Stimulated activated CD8-positive, alpha-beta memory T cell treated with anti-CD3 and anti-CD28 coated beads, Interleukin-15, amount 100 ng/mL, for 1 hour (primary cell): ENCODE measurements at places on chromosomes 7 and 10.

- no peak for DNase-seq
These were observed 96.9 kb upstream of the SH2B2 start for GRCh38 chr7:102189756-102190155.

DNA sequence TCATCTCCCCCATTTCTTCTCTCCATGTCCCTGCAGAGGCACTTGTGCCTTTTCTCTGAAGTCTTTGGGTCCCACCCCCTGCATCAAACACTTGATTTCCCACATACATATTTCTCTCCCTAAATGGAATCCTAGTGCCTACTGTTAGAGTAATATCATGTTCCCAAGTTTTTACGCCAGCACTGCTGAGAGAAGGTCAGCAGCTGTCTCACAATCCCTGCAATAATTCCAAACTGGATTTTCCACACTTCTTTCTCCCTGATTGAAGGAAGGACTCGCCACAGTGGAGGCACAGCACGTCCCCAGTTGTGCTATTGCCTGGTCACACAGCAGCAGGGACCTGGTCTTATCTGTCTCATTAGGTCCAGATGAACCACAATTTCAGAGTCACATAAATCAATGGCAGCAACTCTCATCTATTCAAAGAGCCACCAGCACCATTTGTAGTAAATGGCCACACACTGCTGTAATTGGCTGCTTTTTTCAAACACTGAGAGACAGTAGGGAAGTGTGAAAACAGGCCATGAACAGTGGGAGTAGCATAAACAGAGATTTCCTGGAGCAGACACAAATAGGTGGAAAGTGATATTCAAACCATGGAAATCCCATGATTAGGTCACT, 605.5 kb downstream of the XPNPEP1 start:
- no peak for DNase-seq

GRCh38 chr10:126468467-126468866, 80.2 kb upstream of the ADAM12 start:
- no peak for DNase-seq

- DNase-seq, result no peak
These were observed 157.1 kb upstream of the RHEB start for GRCh38 chr7:151676759-151677158.

GRCh38 chr10:43605850-43606322, 352 bp upstream of the ZNF485 start:
- no peak for DNase-seq

DNA sequence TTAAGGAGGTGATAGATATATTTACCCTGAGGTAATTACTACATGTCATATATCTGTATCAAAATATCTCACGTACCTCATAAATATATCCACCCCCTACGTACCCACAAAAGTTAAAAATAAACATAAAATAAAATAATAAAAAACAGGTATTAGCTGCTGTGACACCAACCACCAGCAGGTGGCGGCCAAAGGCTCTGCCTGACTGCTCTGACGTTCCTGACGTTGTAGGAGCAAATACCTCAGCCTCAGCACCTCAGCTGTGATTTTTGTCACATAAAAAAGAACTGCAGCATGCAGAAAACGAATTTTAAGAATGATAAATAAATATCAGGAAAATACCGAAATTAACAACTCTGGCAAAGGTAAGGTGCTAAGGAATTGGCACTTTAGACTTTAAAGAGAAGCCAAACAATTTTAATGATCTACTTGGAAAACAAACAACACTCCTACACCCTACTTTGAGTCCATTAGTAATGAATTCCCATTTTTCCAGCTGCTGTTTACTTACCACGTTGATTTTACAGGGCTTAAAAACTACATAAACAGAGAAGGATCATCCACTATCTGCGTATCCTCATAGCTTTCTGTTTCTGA, 125.4 kb upstream of the TARP start:
- peak; percentile 27 for DNase-seq

DNA sequence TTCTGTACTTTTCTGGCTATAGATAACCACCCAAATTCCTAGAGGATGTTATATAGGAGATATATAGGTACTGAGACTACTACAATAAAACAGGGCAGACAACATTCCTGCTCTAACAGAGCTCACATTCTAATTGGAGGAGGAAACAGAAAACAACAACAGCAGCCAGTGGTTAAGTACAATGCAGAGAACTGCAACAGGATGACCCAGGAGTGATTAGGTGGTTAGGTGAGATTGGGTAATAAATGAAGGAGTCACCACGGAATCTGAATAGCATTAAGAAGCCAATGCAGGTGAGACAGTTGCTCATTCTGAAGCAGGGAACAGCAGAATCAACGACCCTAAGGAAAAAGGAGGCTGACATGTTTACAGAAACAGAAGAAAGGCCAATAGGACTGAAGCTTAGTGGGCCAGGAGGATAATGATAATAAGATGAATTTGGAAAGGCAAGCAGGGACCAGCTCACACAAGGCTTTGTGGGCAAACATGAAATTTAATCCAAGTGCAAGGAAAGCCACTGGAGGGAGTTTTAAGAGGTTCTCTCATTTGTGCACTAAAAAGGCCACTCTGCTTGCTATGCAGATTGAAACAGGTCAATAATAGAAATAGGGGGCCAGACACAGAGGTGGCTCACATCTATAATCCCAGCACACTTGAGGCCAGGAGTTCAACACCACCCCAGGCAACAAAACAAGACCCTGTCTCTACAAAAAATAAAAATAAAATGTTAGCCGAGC, 16.9 kb upstream of the REEP3 start:
- DNase-seq, result no peak

DNA sequence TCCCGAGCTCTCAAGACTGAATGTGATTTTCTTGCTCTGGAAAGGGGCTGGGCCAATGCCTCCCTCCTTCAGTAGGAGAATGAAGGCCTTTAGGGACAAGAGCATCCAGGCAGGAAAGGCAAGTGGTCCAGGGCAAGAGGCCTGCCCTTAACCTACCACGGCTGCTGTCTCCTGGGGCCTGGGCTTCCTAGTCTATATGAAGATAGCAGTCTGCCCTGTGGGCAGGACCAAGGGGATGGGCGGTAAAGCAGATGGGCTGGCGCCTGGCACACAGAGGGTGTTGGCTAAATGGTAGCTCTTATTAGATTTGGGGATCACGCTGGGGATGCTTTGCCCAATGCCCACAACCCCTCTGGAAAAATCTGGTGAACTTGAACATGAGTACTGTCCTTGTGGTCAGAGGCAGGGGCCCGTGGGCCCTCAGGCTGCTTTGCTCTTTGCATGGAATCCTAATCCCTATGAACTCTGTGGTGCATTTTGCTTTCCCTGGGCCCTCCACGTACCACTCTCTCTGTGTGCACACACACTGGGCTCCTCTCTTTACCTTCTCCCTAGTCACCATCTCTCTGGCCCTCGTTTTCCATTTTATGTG, 20.3 kb downstream of the CHAT start:
- DNase-seq, result no peak

- no peak for DNase-seq
These were observed 5.4 kb downstream of the VGF start for GRCh38 chr7:101159696-101160674.

- no peak for DNase-seq
These were observed 10.3 kb upstream of the CALML5 start for GRCh38 chr10:5509691-5510090.

GRCh38 chr10:1375346-1376170, 319.4 kb downstream of the WDR37 start:
- no peak for DNase-seq

GRCh38 chr7:5602734-5603133, 178.7 kb downstream of the RNF216 start:
- DNase-seq, result no peak

GRCh38 chr7:46139079-46139478, 218.0 kb upstream of the IGFBP3 start:
- DNase-seq, result no peak

GRCh38 chr7:80027611-80028173, 106.9 kb upstream of the GNAI1 start:
- DNase-seq, result no peak

DNA sequence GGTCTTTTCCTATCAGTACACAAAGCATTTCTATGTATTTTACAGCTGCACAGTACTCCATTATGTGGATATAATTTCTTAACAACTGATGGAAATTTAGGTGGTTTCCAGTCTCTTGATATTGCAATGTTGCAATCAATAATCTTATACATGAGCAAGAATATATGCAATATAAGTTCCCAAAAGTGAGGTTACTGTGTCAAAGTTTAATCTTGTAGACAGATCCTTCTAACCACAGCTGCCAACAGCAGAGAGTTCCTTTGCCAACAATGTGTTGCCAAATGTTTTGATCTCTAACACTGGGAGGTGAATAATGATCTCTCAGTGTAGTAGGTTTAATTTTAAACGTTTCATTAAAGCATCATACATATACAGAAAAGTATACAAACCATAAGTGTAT, 54.5 kb downstream of the CUL2 start:
- no peak for DNase-seq

GRCh38 chr7:3641582-3641981, 340.5 kb downstream of the SDK1 start:
- DNase-seq, result no peak

DNA sequence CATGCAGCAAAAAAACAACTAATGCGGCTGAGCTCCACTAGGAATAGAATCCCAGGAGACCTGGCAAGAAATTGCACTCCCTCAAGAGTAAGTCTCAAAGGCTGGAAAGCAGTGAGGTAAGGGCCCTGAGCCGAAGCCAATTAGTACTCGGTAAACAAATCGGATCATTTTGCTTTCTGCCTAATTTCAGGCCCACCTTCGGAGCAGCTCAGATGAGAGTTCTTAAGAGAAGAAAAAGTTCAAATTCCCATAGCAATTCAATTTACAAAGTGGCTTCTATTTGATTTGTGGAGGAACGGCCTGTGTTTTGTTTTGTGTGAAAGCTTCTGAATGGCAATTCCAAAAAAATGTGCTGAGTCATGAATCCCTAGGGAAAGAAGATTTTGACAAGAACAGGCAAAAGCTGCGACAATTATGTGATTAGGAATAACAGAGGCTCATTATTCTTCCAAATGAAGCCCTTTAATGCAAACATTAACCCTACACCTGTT, 60.9 kb downstream of the SLC16A9 start:
- no peak for DNase-seq

DNA sequence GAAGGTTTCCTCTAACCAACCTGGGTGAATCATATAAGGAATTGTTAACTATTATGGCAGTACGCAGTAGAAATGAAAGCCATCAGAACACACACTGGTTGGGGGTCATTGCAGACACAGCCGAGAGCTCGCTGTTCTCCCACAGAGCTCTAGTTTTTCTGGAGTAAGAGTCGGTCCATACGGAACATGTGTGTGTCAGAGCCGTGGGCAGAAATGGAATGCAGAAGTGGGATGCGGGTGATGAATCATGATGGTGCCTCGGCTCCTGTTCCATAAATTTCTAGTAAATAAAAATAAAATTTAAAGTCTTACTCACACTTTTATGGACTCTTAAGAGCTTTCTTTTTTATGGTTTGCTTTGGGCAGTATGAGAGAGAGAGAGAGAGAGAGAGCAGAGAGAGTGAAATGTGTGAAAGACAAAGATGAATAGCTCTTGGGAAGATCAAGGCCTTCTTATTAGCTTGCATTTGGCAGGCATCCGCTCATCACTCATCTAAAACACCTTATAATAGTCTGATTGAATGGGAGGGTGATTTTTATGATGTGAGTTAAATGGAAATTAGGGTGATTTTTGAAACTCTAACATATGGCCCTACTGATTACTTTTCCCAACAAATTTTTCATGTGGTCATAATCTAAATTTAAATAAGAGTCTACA, 98.8 kb upstream of the PFKP start:
- DNase-seq, result no peak

DNA sequence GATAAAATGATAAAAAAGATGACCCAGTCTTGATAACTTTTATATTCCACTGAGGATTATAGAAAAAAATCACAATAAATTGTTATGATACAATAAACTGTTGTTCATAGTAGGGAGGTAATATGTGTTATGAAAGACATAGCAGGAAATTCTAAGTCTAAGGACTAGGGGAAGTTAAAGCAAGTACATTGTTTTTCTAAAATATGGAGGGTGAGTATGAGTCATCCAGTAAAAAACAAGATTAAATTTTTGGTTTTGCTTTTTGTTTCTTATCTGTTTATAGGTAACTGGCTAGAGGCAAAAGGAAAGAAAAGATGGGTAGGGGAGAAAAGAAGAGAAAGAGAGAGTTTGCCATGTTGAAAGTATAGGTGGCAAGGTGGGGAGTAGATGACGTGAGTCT, 188.4 kb downstream of the POLR1F start:
- no peak for DNase-seq

GRCh38 chr7:141295367-141295895, 221.6 kb downstream of the TMEM178B start:
- DNase-seq, result no peak

DNA sequence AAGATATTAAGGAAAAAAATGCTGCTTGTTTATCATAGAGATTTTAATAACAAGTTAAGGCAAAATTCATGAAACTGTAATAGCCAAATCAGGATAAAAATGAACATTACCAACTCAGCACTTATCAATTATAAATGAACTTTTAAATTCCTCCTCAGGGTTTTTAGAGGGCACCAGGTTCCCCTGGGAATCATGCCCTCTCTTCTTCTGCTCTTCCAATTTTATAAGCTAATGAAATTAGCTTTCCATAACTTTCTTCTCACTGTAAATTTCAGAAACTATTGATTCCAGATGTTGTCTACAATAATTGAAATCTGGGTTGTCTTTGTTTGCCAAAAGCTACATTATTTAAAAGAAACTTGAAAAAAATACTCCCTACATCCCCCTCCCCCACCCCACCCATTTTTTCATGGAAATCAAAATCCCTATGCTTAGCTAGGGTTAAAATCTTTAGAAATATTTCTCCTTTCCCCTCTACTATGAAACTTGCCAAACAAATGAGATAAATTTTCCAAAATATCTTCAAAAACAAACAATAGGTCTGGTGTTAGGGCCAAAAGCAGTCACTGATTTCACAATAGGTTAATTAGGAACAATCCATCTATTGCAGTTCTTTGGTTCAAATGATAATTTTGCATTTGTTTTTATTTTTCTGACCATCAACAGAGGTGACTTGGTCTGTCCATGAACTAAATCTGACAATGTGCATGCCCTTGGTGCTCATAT, 187.7 kb downstream of the DOCK4 start:
- no peak for DNase-seq

DNA sequence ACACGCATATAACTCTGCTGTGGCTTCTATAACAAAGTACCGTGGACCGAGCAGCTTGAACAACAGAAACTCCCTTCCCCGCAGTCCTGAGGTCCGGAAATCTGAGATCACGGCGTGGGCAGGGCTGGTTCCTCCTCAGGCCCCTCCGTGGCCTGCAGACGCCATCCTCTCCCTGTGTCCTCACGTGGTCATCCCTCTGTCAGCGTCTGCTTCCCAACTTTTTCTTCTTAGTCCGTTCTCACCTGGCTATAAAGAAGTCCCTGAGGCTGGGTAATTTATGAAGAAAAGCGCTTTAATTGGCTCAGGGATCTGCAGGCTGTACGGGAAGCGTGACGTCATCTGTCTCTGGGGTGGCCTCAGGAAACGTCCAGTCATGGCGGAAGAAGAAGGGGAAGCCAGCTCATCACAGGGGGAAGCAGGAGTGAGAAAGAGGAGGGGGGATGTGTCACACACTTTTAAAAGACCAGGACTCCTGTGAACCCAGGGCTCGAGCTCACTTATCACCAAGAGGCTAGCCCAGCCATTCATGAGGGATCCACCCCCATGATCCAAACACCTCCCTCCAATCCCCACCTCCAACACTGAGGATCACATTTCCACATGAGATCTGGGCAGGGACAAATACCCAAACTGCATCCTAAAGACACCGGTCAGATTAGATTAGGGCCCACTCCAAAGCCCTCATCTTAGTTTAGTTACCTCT, 91.2 kb upstream of the INSIG1 start:
- DNase-seq, result peak; percentile 23
